Thoracic aorta (tissue), 2 donors: ENCODE measurements at places on chromosomes 5 and 9. TPM values are rescaled to one million over a fixed set of nuclear protein-coding genes. Genes with fewer than 3 reads are reported as not detected.

Gene UBAP2
- 29.9 TPM for total RNA-seq

Gene AGXT2
- total RNA-seq, result not detected

Gene CARTPT
- total RNA-seq, result 39.4 TPM

Gene CRB2
- not detected for total RNA-seq

Gene NKD2
- total RNA-seq, result 1.5 TPM

Gene CYSRT1
- not detected for total RNA-seq

Gene TAF11L10
- not detected for total RNA-seq

Gene PALM2AKAP2
- 84.2 TPM for total RNA-seq

Gene FGF18
- total RNA-seq, result 1.6 TPM

Gene ST6GALNAC6
- 140 TPM for total RNA-seq

Gene CD14
- 96.6 TPM for total RNA-seq

Gene PDE6A
- not detected for total RNA-seq

Gene THBS4
- 13.5 TPM for total RNA-seq

Gene FRRS1L
- total RNA-seq, result 0.81 TPM

DNA sequence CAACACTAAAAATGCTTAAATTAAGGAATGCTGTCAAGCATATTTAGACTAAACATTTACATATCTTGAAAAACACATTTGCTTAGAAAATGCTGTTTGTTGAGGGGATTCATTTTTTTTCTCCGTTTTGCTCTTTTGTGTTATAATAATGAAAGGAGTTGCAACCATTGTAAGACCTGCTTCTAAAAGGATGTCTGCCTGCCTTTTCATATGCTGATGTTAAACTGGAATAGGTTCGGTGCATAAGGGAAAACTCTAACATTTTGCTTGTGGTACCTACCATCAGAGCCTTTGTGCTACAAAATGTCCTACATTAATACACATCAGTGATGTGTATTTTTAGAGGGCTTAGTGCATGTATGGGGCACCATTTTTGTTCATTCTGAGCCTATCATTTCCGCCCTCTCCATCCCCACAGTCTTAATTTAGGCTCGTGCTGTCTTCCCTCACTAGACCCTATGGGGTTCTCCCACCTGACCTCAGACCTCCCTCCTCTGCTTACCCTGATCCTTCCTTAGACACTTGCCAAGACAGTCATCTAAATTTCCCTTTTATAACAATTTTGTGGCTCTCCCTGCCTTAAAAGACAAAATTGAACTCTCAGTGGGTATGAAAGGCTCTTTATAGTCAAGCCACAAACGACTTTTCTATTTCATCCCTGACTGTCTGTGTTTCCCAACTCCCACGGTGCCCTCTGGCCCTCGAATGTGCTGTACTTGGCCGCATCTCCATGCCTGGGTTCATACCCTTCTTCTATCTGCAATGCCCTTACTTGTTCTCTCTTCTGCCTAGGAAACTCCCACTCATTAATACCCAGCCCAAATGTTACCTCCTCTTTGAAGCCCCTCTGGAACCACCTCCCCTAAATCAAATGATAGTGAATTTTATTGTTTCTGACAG, 61.2 kb downstream of the CMYA5 start:
- DNase-seq, result no peak

DNA sequence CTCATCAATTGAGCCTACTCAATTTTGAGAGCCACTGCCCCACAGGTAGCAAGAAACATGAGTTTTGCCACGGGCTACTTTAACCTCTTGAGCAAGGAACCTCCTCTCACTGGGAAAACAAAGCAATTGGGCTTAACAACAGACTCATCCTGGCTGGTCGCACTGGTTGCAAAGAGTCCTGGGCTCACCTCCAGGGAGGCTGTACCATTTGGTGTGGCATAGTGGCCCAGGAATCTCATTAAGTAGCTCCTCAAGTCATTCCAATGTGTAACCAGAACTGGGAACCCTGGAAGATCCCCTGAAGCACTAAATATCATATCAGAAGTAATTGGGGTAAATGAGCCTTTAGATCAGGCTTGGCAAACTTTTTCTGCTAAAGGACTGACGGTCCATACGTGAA, 78.5 kb downstream of the MYO10 start:
- DNase-seq, result no peak

DNA sequence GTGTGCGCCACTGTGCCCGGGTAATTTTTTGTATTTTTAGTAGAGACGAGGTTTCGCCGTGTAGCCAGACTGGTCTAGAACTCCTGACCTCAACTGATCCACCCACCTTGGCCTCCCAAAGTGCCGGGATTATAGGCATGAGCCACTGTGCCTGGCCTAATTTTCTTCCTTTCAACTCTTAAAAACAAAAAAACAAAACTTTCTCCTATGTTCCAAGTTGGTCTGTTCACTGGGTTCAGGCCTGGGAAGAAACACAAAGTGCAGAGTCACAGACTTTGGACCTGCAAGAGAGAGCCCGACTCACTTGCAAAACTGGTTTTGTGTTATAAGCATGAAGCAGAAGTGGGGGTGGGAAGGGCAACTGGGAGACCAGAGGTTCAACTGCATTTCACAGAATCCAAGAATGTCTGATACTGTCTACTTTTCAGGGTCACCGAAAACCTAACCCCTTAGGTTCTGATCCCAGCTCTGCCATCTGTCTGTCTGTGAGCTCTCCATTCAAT, 5.2 kb upstream of the HDHD3 start:
- DNase-seq, result no peak

DNA sequence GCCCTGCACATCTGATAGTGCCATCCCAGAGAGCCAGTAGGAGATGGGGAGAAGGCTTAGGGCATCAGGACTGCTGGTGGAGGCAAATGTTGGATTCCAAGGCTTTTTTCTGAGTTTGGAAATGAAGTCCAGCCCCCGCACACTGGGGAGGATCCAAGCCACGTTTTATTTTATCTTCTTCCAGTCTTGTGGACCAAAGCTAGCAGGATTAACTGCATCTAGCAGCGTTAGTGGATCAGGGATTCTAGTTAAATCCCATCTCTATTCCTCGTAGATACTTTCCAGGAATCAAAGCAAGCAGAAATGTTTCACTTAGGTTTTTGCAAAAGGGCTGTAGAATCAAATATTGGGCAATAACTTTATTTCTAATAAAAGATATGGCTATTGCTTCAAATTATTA, 114.7 kb upstream of the OR13F1 start:
- DNase-seq, result no peak

- DNase-seq, result no peak
Measured at GRCh38 chr9:121353241-121354061, 16.6 kb downstream of the STOM start.

- no peak for DNase-seq
Measured at GRCh38 chr5:175895686-175896102, 24.3 kb downstream of the CPLX2 start.

- DNase-seq, result no peak
Measured at GRCh38 chr5:14082973-14083372, 60.2 kb upstream of the TRIO start.

DNA sequence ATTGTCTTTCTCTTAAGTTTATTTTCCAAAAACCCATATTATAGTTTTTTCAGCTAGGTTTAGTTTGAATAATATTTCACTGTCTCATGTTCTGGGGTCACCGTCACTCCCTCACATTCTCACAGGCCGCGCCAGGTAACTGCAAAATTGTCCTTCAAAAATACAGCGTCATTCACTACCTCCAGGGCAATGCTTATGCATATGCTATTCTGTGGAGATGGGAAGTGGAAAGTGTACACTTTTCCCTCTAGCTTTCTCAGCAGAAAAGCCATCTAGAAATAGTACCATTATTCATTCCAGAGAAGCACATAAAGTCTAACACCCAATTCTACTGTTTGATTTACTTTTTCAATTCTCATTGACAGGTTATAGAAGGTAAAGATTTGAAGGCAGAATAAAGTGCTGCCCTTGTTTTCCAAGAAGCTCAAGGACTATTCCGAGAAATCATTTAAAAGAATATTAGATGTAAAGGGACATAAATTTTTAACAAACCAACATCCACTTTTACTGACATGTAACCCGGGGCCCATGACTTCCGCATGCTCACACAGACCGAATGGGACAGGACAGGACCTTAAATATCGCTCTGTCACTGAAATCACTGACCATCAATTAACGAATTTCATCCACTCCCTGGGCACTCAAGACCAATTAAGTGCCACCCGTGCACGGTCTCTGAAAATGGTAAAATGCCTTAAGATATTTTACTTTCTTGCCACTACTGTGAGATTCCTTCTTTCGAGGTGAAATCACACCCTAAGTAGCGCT, 720 bp downstream of the NUDT12 start:
- no peak for DNase-seq

DNA sequence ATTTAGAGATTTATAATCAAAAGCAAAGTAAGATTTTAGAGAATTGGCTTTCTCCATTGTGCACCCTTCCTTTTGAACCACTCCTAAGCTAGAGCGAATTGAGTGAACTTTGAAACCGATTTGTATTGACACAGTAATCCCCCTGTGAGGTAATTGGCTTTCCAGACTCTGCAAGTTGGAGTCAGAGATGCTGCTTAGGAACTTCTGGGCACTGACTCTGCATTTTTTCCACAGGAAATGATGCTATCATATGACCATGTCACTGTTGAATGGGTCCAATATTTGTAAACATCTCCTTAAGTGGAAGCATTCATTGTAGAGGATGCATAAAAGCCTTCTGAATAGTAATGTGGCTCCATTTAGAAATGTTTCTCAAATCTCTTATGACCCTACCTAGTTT, 394.4 kb upstream of the ZNF608 start:
- no peak for DNase-seq

- DNase-seq, result no peak
Measured at GRCh38 chr5:58687079-58687478, 104.2 kb downstream of the RAB3C start.

- no peak for DNase-seq
Measured at GRCh38 chr5:54378707-54379106, 68.3 kb upstream of the ARL15 start.

- DNase-seq, result no peak
Measured at GRCh38 chr5:177980743-177981151, 15.3 kb downstream of the PROP1 start.

GRCh38 chr5:65760504-65761275, 38.7 kb downstream of the NLN start:
- DNase-seq, result no peak

DNA sequence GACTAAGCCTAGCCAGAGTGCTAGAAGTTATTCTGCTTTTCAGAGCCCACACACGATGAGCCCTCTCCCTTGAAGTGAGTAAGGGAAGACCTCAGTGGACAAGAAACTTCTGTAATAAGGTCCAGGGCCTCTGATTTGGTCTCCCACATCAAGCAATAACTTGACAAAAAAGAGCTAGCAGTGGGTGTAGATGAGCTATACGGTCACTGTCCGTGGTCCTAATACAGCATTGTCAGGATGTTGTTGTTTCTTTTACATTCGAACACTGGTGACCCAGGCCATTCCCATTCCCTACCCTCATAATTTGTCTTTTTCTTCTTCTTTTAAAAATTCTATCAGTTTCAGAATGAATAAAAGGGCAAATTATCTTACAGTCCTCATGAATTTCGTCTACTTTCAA, 5.2 kb downstream of the PCSK1 start:
- no peak for DNase-seq

DNA sequence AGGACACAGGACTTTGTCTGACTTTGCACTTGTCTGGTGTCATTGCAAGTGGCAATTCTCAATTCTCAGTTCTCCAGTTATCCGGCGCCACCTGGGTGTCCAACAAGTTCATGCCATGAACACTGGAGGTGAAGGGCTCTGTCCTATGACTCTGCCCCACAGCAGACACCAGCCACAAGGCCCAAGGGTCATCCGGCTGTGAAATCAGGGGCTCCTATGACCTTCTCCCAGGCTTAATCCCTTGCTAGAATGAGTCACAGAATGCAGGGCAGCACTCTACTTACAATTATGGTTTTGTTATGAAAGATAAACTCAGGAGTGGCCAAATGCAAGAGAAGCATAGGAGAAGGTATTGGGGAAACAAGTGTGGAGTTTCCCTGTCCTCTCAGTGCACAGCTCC, 392.0 kb downstream of the GADD45G start:
- no peak for DNase-seq

- DNase-seq, result no peak
Measured at GRCh38 chr5:73899055-73899454, 273.1 kb downstream of the ARHGEF28 start.

- DNase-seq, result no peak
Measured at GRCh38 chr9:89576404-89576839, 28.4 kb upstream of the GADD45G start.

- DNase-seq, result no peak
Measured at GRCh38 chr5:109690242-109690974, 681 bp downstream of the MAN2A1 start.

DNA sequence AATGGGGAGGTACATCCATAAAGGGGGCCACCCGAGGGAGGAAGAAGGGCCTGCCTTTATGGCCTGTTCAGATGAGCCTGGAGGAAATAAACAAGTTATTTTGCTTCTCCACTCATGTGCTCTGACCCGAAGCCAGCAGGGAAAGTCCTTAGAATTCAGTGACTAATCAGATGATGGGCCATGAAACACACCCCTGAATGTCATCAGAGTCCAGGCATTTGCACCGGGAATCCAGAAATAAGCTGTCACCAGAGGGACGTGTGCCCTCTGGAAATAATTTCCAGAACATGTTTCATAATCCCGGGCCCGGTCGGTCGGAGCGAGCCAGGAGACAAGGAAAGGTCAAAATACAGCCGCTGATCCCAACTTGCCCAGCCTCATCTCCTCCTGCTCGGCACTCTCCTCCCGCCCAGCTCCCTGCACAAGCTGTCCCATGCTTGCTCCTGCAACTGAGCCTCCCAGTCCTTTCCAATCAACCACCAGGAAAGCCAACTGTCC, 73.6 kb upstream of the ZNF622 start:
- DNase-seq, result peak; percentile 31

DNA sequence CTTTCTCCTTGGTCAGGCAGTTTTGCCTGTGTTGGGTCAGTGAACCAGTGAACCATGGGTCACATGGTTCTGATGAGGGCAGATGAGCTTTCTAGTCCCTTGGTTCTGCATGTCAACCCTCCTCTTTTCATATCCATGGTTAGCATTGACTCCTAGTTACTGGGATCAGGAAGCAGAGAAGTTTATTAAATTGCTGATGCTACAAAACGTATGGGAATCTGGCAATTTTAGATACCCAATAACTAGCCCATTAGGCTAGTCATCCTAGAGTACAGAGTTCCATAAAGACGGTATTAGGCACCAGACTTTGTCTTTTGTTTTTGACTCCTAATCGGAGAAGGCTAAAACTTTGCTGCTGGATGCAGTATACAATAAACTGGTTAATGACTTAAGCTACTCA, 273.1 kb downstream of the ATPSCKMT start:
- no peak for DNase-seq

DNA sequence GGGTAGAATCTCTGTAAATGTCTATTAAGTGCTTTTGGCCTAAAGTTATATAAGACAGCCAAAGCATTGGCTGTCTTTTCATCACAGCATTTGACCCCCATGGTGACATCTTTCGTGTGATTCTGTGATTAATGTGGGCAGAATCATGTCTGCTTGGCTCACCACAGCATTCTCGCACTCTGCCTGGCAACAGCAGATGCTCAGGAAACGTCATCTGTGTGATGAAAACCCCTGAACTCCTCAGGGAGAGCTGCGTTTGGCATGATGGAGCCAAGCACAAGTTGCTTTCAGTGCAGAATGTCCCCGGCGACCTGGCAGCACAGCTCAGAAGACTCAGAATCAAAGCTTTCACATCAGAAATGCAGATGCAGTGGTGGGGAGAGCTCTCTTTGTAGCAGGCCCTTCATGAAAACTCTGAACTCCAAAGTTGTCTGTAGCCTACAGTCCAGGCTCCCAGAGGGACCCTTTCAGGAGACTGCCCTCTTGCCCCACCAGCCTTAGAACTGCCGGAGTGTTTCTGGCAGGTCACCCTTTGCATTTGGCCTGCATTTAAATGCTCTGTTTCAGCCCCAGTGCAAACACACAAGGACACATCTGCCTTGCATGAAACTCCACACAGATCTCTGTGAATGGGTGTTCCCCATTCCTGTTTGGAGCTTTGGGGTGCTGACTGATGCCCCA, 155.6 kb upstream of the PANK3 start:
- DNase-seq, result peak; percentile 53

- DNase-seq, result no peak
Measured at GRCh38 chr5:125227333-125228095, 481.1 kb upstream of the ZNF608 start.
